Activated CD4-positive, alpha-beta T cell treated with anti-CD3 and anti-CD28 coated beads, Interleukin-2, amount 50 U/mL, for 48 hours (primary cell): ENCODE measurements at places on chromosomes 4 and X.

DNA sequence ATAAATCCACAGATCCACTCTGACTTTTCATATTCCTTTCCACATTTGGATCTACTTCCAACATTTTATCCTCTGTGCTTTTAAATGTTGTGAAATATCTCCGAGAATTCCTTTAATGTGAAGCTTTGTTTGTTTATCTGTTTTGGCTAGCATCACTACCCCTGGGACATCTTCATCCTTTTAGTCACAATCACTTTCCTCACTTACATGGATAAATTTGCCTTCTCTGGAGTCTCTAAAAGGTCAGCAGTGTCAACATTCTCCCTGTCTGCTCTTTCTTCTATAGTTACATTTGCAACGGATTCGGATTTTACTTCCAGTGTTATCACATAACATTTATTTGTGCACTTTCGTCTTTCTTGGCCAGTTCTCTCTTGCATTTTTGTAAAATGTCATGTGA is 34.2 kb upstream of the LRAT start:
- no peak for DNase-seq

DNA sequence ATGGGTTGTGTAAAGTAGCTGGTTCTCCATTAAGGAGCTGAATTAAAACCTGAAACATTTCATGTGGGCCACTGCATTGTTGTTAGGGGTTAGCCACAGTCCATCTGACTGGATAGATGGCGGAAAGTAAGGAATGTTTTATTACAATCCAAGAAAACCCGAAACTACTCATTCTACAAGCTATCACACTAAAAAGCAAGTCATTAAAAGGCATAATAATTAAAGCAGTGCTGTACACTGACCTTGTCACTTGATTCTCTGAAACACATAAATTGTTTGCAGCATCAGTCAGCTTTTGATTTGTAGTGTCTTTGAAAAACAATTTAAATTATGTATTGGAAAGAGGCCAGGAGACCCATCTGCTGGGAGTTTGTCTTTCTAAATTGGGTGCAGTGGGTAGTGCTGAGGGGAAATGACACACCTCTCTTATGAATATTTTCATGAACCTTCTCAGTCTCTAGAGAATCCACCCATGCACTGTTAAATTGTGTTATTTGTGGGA is 75.7 kb upstream of the ANK2 start:
- no peak for DNase-seq

DNA sequence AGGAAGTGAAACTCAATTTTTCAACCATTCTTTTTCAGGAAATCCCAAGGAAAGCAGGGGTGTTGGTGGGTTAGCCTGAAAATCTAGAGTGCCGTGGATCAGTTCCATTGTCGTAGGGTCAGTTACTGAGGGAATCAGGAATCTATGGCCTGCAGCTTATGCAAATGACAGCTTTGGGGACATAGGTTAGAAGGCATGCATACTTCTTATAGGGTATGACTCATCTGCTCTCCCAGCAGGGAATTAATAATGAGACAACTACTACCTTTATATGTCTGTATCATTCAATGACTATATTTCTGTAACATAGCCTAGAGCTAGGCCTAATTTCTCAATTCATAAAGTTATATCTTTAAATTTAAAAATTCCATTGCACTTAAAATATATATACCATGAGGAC is 36.6 kb downstream of the ZNF41 start:
- DNase-seq = no peak

DNA sequence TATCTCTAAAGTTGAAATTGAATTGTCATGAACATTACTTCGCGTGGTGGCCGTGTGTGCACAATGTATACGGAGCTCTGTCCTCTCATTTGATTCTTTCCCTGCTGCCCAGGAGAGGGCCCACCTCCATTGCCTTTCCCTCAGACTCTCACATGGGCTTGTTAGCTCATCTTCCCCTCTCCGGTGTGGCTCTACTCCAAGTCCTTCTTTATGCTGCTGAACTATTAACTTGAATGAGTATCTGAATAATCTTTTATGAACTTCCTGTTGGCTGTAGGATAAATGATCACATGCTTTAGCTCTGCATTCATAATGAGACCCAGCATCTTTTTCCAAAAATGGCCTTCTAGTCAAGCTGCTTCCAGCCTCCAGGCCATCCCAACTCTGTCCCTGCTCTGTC is 68.8 kb upstream of the CLNK start:
- DNase-seq = no peak

GRCh38 chr4:146121757-146122156 is 53.8 kb upstream of the LSM6 start:
- no peak for DNase-seq

DNA sequence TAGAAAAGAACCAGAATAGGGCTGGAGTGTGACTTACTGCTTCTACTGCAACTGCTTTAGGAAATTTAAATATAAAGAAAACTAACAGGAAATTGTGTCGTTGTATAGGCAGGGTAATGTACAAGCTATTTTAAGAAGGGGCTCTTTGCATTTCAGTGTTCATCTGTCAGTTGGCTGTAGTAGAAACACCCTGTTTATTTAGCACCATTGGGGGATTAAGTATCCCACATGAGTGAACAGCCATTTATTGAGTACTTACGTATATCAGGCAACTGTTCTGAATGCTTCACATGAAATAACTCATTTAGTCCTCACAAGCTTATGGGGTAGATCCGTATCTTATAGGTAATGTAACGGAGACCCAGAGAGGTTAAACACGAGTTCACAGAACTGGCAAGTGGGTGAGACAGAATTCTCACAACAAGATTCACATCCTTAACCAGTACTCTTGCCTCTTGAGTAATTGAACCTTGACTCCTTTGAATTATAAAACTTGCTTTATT is 23.9 kb downstream of the STIM2 start:
- DNase-seq = no peak

- DNase-seq = peak; percentile 68
Observed at GRCh38 chr4:145619639-145619996, 433 bp downstream of the MMAA start.

- DNase-seq = peak; percentile 1
Observed at GRCh38 chrX:114611018-114611619, 27.2 kb downstream of the HTR2C start.

DNA sequence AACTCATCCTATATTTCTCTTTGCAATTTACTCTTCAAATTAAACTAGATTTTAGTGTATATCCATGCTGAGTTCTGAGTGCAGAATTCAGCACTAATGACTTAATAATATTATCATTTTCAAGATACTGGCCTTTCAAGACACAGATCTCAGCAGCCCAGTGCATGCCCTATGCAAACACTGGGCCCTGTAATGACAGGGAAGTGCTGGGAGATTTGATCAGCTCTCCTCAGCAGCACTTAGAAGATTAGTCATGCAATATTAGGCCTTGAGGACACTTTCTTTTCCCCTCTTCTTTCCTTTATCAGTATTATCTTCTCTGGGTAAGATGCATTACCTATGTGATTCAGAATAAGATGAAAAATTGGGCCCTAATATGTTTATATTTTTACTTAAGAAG is 207.1 kb downstream of the PPP3CA start:
- no peak for DNase-seq

DNA sequence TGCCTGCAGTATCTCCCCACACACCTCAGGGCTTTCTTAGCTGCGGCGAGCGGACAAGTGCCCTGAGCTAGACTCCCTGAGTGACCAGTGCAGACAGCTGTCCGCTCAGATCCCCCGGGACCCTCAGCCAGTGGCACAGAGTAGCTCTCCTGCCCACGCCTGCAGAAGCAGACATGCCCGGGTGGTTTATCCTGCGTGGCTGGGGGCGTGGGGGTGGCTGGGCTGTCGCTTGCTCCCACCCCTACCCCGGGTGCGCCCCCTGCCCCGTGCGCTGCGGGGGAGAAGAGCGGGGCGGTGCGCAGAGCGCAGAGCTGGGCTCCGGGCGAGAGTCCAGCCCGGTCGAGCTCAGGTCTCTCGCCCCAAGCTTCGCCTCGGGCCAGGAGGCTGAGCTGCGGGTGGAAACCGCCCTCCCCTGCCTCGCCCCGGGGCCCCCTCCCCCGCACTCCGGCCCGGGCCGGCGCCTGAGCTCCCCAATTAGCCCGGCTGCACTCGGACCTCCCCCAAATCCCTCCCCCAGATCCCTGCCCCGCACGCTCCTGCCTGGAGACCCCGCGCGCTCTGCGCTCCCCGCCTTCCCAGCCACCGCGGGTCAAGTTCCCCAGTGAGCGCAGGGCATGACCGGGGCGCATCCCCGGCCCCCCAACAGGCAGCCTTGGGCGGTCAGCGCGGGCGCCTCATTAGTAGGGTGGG is 11.7 kb upstream of the SHOX start:
- DNase-seq = no peak

DNA sequence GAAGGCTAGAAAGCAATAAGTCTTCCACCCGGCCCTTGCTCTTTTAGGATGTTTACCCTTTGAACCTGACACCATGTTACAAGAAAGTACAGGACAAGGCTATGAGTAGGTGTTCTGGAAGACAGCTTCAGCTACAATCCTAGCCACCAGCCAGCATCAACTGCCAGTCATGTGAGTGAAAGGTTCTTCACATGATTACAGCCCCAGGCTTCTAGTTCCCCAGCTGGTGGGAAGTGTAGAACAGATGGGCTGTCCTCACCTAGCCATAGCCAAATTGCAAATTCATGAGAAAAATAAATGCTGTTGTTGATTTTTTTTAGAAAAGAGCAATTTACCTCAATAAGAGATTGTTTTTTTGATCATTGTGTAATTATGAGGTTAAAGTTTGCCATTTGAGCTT is 60.8 kb downstream of the GRXCR1 start:
- DNase-seq = no peak

- no peak for DNase-seq
Observed at GRCh38 chr4:54277691-54278090, 48.6 kb downstream of the PDGFRA start.

DNA sequence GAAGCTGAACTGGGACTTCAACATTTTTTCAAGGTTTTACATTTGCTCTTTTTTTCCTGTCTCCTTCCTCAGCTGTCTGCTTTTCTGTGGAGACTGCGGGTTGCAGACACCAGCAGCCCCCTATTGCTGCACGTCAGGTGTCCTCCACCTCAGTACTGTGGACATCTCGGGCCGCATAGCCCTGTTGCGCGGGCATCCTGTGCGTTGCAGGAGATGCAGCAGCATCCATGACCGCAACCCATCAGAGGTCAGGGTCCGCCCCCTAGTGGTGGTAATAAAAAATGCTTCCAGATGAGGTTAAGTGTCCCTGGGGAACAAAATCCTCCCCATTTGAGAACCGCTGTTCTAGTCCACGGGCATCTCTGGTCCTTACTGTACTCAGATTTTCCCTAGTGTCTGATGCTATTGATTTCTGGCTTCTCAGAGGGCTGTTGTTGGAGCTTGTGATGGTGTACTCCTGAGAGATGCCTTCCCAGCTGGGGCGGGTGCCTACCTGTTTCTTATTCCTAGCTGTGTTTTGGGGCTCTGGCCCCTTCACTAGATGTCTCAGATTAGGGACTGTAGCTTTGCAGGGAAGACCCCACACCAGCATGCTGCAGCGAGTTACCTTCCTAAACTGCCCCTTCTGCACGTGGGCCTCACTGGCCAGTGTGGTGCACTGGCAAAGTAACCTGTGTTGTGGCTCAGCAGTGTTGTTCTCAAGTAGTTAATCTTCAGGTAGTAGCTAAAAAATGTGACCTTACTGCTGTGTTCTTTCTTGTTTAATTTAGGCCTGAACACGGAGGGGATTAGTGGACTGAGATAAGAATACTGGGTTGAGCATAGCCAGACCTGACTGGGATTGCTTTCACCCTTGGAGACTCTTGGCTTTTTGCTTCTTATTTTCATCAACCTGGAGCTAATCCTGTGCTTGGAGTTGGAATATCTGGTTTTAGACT is 28.2 kb downstream of the NSD2 start:
- DNase-seq = peak; percentile 74

DNA sequence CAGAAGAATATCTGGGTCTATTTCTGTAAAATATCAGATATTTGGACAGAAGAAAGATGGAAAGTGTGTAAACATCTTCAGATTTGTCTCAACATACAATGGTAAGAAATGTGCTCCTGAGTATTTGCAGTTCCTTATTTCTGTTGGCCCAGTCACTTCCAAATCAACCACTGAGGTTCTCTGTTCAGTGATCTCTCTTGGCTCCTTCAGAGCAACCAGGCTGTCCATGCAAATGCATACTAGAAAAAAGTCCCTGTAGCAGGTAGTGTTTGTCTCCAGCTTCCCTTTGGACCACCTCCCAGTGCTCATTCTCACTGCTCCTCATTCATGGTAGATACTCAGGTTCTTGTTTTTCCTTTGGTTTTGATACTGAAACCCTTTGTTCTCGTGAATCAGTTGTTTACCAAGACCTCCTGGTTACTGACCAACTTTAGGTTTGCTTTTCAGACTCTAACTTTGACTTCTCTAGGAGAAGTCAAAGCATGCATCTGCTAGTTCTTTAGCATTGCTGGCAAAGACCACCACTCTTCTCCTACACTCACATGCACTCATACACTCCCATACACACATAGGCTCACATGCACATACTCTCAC is 28.8 kb downstream of the ASIC5 start:
- no peak for DNase-seq

DNA sequence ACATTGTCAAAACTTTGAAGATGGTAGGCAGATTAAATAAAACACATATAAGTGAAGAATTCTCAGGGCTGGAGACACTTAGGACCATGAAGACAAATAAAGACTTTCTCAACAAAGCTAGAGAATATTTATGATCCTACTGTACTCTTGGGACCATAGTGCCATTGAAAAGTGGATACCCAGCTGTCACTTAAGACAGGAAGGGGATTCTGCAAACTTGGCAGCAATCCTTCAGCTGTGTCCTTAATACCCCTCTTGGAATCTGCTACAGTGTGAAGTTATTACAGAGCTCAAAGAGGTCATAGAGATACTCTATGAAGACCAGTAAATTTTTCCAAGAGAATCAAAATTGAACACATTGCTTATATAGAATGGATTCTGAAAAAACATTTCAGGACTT is 24.3 kb downstream of the PDE5A start:
- DNase-seq = no peak

DNA sequence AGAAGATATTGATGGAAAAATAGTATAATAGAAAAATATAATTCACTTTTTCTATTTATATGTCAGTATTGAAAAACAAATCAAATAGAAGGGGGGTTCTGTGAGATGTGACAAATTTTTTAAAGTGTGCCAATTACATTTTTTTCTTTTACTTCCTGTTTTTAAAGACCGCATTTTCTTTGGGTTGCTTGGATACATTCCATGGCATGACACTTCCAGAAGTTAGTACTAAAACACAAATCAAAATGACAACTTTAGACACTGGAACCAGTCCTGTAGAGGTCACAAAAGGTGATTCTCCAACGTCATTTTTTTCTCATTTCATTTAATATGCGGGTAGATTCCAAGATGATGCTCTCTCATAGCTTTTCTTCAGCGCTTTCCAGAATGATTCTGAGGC is 116.2 kb upstream of the GNPDA2 start:
- DNase-seq = no peak

GRCh38 chr4:38223782-38224236 is 263.6 kb downstream of the PTTG2 start:
- DNase-seq = no peak

- DNase-seq = no peak
Observed at GRCh38 chr4:79174490-79175252, 151.2 kb downstream of the NAA11 start.

DNA sequence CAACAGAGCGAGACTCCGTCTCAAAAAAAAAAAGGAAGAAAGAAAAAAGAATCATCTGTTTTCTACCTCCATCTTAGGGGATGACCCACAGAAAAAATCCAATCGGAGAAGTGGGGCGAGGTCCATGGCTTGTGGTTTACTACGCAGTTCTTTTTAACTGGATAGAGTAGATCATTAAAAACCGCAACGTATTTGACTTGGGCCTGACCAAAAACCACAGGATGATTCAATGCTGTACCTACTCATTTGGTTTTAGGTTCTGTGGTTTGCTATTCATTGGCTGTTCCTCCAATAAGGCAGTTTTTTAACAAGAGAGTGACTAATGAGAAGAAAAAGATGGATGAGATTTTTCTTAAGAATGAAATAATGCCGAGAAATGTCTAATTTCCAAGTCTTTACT is 83.7 kb downstream of the FREM3 start:
- DNase-seq = peak; percentile 6
